MV-4-11 (cell line): ENCODE measurements at places on chromosomes 11 and 22.

DNA sequence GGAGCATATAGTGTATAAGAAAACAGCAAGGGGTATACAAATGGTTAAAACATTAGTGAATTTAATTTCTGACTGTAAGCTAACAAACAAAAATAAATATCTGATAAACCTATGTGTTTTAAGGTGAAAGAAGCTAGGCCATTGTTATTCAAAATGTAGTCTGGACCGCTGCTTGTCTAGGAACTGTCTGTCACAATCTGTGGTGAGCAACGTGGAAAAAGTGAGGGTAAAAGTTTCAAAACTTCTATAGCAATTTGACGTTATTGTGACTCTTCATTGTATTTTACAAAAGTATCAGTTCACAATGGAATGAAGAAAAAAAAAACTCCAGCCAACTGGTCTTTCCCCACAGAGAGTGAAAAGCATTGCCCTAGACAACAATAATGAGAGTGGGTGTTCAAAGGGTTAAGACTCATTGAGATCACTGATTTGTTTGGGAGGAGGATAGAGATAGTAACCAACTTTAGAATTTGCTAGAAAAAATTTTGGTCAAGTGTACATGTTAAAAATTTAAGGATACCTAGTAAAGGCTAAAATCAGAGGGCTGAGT is 79.1 kb downstream of the UVRAG start:
- DNase-seq = no peak

- no peak for DNase-seq
These were observed 4.4 kb downstream of the CST6 start for GRCh38 chr11:66015936-66016792.

DNA sequence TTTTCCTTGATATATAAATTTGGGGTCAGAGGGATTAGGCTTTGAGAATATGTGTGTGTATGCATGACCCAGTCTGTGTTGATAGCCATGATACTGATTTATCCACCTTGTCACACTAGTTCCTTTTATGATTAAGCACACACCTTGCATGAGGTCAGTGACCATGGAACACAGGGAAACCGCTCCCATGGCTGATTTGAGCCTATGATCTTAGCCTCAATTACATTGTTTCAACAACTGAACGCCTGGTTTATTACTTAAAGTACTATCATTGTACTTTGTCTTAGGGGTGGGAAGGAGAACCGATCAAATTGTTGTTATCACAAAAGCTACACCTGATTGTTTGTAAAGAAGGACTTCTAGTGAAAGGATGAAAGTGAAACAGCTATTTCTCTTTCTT is 70.7 kb downstream of the ARFGAP2 start:
- DNase-seq = no peak

DNA sequence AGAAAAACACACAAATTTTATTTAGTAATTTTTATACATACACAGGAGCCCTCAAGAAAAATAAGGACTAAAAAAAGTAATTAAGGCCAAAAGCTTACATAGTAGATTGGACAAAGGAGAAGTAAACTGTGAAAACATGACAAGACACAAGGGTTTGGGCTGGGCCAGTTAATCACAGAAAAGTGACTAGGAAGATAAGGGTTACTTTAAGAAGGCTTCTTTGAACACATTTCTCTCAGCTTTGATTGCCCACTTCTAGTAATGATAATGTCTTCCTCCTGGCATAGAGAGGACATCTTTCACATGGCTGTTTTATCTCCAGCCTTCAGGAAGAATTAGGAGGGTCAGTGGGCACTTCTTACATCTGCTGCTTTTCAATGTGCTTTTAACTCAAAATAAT is 3.4 kb downstream of the RNF141 start:
- DNase-seq = no peak
